ENCODE measurements at places on chromosomes 1 and 21.

DNA sequence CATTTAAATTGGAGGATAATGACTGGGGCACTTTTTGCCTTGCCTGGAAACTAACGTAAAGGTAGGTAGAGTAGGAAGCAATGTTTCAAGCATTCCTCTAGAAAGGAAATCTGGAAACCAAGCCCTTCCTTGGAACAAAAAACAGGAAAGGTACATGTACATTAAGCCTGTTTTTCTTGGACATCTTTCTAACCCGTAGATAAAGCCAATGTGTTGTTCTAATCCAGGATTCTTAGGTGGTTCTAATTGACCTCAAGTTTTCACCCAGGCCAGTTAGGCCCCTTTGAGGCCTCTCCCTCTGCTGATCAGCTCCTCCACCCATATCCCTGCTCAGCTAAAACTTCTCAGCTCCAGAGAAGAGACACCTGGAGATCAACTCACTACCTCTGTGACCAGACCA is 6.3 kb upstream of the DUSP23 start:
- no peak for DNase-seq

DNA sequence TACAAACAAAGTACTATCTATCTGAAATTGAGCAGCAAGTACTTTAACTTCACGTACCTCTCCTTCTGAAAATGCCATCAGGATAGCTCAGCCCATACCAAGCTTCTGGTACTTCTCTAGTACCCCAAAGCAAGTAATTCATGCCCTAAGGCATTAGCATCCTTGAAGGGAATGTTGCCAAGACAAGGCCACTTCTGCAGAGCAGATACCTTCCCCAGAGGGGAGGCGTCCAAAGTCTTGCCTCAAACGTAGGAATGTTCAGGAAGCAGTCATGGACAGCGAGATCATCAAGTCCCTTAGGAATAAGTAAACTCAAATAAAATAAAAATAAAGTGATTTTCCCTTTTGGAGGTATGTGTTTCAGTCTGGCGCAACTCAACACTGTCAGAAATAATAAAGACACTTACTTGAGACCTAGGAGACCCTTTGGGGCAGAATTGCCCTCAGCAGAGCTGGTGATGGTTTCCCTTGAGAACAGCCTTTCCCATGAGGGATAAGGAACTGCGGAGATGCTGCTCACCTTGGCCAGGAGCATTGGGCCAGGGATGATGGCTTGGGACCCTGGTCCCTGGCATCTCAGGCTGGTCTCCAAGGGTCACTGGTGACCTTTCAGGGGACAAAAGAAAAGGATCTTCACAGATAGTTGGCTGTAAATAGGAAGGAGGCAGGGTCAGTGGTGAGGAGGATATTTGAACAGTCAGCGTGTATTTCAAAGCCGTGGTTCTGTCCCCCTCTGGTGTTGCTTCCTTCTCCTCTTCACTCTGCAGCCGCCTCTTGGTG is 522.9 kb downstream of the KIF26B start:
- DNase-seq: no peak

- no peak for DNase-seq
Observed at GRCh38 chr1:154992721-154993571, 440 bp upstream of the LENEP start.

GRCh38 chr1:177849130-177849529 is 120.7 kb downstream of the SEC16B start:
- no peak for DNase-seq

- DNase-seq: peak; percentile 76
Observed at GRCh38 chr1:181189691-181190363, 101.3 kb downstream of the IER5 start.

GRCh38 chr1:5491207-5491904 is 500.9 kb downstream of the NPHP4 start:
- DNase-seq: no peak

DNA sequence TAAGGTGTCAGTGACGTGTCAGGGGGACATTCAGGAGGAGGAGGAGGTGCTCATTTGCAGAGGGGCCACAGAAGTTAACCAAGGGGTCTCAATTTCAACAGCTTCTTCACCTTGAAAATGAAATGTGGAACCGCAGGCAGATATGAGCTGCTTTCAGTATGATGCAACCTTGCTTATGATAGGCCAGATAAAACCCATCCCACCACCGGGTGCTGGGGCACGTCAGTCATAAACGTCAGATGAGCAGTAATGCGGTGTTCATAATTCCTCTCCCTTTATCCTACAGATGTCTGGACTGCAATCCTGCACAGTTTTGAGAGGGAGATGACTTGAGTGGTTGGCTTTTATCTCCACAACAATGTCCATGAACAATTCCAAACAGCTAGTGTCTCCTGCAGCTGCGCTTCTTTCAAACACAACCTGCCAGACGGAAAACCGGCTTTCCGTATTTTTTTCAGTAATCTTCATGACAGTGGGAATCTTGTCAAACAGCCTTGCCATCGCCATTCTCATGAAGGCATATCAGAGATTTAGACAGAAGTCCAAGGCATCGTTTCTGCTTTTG is 1.7 kb downstream of the PTGFR start:
- no peak for DNase-seq

All from activated CD8-positive, alpha-beta memory T cell treated with anti-CD3 and anti-CD28 coated beads, Interleukin-2, amount 10 ng/mL, durations not matched to agents 7 days and 5 days (primary cell).